ENCODE measurements at places on chromosomes 7 and 10.
A peak's percentile ranks its signal among the peaks of the same experiment; 100 is the strongest.

DNA sequence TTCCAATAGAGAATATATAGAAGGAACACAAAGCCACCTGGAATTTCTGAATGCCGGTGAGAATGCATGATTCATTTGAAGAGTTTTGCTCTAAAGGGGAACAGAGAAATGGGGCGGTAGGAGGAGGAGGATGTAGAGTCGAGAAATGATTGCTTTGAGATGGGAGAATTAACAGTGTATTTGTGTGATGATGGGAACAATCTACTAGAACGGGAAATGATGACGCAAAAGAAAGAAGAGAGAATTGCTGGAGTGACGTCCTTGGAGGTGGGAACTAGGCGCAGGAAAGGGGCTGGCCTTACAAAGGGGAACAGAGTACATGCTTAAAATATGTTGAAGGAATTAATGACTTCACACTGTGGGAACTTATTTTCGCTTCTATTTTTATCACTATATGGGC is 188.1 kb downstream of the SDHAF3 start:
- no peak for DNase-seq

DNA sequence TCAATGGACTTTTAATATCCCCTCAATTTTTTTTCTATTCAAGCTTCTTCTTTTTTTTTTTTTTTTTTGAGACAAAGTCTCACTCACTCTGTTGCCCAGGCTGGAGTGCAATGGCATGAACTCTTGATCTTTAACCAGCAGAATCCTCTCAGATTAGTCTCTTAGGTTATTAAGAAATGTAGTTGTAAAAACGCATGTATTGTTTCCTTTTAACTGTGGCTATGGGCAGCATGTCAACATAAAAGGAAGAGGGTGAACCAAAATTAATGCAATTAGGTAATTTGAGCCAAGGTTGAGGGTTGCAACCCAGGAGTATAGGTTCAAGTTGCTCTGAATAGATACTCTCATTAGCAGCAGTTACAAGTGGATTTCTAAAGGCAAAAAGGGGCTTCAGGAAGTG is 4.3 kb upstream of the GSTO1 start:
- DNase-seq, result no peak

GRCh38 chr10:103507235-103508191 is 14.0 kb downstream of the NEURL1 start:
- no peak for DNase-seq

DNA sequence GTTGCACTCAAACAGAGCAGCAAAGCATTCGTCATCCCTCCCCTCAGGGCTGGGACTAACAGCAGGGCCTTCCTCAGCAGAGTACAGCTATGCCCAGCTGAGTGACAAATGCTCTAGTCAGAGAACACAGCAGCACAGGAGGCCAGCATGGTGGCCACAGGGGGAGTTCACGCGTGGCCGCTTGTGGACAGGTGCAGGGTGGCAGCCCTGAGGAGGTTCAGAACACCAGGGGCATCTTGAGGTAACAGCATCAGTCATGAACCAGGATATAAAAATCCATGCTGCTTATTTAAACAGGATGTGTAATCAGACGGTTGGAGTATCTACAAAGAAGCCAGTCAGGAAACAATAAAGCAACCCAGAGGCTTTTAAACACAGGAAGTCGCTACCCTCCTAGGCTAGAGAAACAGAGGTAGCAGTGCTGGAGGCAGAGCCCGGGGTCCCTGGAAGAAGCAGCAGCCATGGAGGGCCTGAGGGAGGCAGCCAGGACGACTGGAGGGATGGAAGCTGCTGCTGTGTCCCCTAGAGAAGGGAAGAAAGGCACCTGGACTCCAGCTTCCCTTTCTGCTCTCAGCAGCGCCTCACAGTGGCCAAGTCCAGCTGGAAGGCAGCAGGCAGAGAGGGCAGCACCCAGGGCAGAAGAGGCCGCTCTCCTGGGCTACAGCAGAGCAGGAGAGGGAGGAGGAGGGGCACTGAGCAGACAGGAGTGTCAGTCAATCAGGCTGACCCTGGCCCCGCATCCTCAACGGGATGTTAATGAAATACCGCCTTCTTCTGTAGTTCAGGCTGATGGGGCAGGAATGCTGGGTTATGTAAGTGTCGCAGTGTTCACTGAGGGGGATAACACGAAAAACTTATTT is 70.8 kb upstream of the UCN3 start:
- peak; percentile 56 for DNase-seq

Data from stimulated activated CD8-positive, alpha-beta memory T cell treated with anti-CD3 and anti-CD28 coated beads, Interleukin-15, amount 100 ng/mL, for 1 hour (primary cell).